HFF-Myc (cell line): ENCODE measurements at places on chromosomes 5 and 9.

DNA sequence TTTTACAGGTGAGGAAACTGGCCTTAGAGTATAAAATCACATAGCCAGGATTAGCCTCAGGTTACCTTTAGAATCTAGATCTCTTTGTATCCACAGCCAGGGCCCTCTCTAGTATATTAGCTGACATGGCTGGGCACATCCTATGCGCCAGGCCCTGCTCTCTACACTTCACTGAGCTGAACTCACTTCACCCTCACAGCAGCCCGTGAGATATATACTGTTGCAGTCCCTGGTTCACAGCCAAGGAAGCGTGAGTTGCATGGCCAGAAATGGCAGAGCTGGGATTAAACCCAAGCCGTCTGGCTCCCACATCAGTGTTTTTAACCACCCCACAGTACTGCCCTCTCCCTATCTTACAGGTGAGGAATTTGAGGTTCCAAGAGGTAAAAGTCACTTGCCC is 58.4 kb downstream of the DAB2IP start:
- DNase-seq: no peak

DNA sequence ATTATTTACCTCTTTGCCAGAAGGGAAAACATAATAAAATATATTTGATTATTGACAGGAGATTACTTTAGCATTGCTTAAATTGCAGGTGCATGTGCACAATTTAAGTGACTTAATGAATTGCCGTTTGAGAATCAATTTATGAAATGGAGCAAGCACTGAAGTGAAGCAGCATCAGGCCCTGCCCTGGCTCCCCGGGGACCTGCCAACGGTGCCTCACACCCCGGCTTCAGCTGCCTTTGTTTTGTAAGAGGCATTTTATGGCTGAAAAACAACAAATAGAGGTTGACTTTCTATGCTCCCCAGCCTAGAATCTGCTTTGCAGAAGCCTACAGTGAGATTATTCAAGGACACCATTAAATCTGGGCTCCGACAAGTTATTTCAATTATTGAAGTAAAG is 359.1 kb upstream of the IRX4 start:
- no peak for DNase-seq

DNA sequence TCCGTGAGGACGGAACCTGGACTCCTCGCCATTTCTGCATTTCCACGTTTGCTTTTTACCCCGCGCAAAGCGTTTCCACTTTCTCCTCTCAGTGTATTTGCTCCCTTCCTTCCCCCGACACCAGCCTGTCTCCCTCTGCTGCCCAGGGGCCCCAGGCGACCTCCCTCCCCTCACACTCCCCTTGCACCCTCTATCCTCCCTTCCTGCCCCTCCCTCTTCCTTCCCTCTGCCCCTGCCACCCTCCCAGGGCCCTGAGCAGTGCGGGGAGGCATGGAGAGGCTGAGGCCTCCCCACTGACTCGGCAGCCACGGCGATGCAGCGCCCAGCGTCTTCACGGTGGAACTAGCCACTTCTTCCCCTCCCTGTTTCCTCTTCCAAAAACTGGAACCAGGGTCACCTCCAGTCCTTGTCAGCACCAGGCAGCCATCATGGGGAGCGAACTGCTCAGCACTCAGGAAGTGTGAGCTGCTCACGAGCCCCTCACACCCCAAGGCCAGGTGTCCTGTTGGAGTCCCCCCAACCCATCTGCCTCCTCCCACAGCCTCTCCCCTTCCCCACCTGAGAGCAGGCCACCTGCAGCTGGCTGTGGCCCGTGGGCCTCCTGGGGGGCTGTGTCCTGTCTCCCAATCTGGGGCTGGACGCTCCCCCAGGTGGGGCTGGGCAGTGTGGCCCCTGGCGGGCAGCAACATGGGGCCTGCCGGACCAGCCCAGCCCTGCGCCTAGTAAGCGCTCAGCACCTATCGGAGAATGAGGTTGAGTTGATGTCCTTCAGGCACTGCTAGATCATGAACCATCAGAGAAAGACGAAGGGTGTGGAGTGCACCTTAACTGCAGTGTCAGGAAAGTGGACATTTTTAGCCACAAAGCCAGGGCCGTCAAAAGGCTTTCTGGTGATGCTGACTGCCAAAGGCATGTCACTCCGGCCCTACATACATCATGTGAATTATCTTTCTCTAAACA is 17.5 kb downstream of the UBE2QL1 start:
- DNase-seq: no peak

DNA sequence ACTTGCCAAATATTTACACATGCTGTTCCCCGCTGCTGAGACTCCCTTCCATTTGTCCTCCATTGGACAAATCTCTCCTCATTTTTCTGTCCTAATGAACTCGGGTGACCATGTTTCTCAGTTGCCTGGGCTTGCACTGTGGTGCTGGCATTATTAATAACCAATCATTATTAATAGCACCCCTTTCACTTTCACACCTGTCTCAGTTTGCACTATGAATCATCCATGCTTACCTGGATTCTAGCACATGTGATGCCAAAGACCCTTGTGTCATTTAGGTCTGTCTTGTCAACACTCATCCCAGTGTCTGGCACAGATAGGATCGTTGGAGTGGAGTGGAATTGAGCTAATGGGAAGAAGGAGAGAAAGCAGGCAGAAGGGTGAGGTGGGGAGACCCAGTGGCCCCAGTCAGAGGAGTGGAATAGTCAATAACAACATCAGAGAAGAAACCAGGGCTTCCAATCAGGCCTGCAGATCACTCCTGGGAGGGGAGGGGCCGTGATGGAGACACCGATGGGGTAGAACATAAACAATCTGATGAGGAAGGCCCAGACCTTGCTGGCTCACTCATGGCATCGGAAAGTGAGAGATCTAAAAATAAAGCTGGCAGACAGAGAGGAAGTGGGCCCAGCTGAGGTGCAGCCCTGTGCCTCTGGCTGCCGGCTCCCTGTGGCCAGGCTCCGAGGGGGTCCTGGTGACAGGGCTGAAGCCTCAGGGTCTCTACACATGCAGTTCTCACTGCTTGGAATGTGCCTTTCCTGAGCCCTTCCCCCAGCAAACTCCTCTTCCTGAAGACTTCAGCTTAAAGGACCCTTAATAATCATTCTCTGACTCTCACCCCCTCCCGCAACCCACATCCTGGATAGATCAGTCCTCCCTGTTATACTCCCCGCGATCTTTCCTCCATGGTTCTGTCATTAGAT is 33.5 kb upstream of the CRB2 start:
- no peak for DNase-seq

DNA sequence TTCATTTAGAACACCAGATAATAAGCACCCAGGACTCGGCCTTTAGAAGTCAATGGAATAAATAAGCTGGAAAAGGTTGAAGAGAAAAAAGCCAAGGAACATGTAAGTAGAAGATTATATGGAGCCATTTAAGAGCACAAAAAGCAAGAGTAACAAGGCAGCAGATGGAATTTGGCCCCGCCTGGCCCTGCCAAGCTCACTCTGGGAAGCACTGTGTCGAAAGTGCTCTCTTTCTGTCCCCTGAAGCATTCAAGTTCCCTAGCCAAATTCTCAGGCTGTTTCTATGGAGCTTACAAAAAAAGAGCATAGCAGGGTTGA is 73.0 kb upstream of the GPR151 start:
- no peak for DNase-seq

DNA sequence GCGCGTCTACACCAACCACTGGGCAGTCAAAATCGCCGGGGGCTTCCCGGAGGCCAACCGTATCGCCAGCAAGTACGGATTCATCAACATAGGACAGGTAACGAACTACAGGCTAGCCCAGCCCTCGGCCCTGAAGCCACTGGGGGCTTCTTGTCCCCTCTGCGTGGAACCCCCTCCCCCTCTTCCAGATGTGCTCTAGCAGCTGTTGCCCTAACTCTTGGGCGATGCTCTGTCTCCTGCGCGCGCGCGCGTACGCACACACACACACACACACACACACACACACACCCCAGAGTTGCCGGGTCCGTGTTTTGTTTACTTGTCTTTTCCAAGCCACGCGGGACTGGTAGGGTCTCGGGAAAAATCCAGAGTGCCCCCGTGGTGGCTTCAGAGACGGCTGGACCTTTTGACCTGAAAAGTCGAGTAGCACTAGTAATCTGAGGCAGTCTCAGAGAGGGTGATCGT is 836 bp downstream of the PCSK5 start:
- DNase-seq: no peak

GRCh38 chr9:76817489-76817888 is 53.3 kb downstream of the PCA3 start:
- DNase-seq: peak; percentile 86

DNA sequence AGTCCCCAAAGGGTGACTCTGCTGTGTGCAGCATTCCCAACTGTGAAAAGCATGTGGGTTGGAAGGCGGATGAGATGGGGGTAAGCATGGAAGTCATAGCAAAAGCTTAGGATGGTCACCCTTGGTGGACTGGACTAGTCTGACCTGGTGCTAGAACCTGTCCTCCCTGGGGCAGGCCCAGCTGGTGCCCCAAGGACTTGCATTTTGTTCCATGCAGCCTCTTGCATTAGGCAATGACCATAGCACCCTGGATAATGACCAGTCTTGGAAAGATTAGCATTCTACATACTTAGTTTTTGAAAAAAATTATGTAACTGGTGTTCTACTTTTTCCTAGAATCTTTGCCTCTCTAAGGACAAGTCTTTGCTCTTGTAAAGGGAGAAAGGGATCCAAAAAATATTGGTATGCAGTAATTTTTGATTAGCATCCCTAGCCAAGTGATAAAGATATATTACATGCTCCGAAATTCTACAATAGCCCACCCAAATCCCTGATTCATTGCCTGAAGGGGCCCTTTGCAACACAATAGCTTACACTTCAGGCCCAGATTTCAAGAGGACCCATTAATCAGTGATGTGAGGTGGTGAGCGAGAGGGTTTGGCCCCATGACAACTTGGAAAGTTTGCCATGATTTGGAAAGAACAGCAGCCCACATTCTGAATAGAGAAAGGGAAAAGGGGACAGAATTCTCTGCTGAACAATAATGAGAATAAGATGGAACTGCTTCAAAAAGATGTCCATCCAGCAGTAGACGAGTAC is 93.3 kb upstream of the CD180 start:
- DNase-seq: no peak

- peak; percentile 45 for DNase-seq
Observed at GRCh38 chr5:107389130-107389774, 281.5 kb downstream of the EFNA5 start.

DNA sequence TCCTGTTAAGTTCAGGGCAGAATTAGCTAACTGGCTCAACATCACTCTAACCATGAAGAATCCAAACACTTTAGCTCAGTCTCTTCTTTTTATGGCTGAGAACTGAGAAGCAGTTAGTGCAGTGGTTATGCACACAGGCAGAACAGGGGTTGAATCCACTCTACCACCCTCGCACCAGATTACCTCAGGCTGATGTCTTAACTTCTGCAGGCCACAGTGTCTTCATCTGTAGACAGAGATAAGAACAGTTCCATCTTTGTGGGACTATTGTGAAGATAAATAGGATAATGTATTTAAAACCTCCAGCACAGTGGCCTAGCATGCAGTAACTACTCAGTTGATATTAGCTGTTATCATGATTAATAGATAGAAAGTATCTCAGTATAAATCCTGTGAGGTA is 54.8 kb downstream of the FAM114A2 start:
- no peak for DNase-seq
